Neural progenitor cell (in vitro differentiated cells): ENCODE measurements at places on chromosomes 4 and X.

DNA sequence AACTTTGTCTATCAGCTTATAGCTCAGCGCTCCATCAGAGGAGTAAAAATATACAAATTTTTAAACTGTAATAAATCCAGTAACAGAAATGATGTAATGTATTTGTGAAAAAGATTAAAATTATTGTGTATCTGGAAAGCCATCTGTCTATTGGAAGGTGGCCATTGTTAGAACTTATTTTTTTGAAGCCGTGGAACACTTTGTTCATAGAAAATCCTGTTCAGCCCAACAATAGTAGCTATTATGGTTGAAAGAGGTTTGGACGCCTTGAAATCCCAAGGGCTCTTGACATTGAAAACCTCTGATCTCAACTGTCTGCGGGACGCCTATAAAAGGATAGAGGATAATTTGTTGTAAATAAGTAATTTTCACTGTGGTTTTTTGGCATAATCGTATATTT is 98.3 kb downstream of the RAPGEF2 start:
- no peak for DNase-seq

GRCh38 chr4:140742838-140743193 is 13.4 kb downstream of the TBC1D9 start:
- DNase-seq = no peak

DNA sequence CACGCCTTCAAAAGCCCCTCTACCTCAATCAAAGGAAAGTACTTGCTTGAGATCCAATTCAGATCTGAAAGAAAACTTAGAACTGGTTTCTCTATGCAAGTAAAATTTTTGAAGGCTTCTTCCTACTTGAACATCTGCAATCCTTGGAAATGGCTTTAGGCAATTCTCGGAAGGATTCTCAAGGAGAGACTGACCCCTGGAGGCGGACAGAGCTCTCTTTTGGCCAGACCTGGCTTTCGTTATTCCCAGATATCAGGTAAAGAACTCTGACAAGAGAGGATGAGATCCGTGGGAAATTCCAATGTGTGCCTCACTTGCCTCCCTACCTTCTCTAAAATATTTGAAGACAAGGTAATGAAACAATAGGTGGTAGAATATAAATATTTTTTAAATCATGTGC is 670.3 kb upstream of the FAM241A start:
- DNase-seq = peak; percentile 72

- no peak for DNase-seq
Observed at GRCh38 chr4:56976283-56976836, 1.0 kb downstream of the NOA1 start.

DNA sequence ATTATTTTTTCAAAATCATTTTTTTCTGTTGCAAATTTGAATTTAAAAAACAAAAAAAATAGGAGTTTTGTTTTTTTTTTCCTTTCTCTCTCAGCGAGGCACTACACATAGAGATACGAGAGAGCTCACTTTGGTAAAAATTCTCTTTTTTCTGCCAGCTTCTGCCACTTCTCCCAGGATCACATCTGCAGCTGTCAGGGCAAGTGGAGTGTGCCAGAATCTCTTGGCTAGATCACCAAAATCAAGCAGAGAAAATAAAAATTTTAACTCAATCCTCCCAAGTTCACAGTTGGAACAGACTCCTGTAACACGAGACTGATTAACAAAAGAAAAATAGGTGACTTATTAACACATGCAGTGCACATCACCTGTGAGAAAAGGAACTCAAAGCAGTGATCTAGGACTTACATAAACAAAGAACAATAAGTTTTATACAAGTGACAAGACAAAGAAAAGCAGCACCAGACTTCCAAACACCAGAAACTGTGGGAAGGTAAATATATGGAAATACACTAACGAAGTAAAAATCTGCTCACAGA is 213.2 kb upstream of the ZFP42 start:
- DNase-seq = no peak

DNA sequence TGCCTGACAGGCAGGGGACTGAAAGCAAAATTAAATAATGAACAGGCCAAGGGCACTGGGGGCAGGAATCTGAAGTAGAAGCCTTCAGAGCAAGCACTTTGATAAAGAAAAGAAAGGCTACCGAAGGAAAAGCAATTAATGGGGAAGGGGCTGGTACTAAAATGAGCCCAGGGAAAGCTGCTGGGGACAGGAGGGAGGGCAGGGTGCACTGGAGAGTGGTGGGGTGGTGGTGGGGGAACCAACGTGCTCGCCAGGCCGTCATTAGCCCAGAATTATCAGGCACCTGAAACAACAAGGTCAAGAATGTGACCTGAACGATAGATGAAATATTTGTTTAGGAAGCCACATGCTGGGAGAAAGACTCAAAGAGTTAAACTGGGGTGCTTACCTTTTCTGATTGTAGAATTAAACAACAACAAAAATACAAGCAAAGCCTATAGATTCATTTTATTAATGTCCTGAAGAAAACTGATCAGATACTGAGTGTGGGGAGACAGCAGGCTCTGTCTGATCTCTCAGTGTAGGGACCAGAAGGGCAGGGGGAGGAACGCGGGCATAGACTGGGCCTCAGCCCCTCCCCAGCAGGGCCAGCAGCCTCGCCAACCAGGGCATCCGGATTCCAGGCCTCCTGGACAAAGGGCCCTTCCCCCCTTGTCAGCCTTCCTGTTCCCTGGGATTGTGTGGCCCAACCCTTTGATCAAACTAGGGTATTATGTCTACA is 239.7 kb upstream of the KLF3 start:
- DNase-seq = peak; percentile 85
